T-cell (primary cell): ENCODE measurements at places on chromosomes 6 and 20.
A peak's percentile ranks its signal among the peaks of the same experiment; 100 is the strongest.

DNA sequence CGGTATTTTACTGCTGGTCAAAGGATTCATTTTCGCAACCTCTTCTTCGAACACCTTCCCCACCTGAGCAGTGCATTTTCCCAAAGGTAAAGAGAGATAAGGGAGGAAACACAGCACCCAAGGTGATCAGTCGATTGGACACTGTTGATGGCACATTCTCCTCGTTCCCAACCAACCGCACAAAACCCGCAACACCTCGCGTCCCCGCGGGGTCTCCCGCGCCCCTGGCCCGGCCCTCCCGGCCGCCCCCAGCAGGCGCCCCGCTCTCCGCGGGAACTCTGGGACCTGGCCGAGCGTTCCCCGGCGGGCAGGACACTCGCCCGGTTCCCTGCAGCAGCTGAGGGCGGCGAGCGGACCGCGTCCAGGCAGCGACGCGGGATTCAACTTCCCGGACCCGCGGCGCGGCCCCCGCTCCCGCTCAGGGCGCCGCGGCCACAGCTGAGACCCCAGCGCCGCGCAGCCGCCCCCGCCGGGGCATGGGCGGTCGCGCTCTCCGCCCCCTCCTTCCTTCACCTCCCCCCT is 506 bp downstream of the RGS17 start:
- no peak for DNase-seq

GRCh38 chr6:137738931-137739504 is 128.0 kb upstream of the TNFAIP3 start:
- no peak for DNase-seq

DNA sequence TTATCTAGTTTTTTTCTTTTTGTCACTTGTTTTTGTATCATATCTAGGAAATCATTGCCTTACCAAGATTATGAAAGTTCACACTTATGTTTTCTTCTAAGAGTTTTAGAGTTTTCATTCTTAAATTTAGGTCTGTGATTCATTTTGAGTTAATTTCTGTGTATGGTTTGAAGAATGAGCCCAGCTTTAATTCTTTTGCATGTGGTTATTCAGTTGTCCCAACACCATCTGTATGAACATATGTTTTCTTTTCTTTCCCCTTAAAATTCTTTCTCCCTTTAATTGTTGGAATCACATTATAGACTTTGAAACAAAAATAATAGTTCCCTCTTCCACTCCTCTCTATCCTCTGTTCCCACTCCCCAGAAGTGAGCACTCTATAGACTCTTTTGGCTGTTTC is 85.4 kb downstream of the SLX4IP start:
- no peak for DNase-seq

- DNase-seq = no peak
These were observed 1.4 kb upstream of the RAET1G start for GRCh38 chr6:149924206-149924932.

- peak; percentile 20 for DNase-seq
These were observed 46.0 kb downstream of the GTF2H5 start for GRCh38 chr6:158213925-158214674.

DNA sequence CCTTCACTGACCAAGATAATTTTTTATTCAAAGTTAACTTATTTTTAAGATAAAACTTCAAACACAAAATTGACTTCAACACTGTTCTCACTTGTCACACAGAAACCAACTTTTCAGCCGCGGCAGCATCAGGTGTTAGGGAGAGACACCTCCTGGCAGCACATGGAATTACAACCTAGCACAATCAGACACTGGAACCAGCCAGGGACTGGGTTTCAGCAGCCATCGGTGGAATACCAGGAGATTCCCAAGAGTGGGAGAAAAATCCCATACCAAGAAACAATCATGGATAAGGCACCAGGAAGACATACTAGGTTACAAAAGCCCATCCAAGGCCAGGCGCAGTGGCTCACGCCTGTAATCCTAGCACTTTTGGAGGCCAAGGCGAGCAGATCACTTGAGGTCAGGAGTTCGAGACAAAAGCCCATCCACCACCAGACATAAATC is 70.0 kb downstream of the SNX5 start:
- peak; percentile 52 for DNase-seq

DNA sequence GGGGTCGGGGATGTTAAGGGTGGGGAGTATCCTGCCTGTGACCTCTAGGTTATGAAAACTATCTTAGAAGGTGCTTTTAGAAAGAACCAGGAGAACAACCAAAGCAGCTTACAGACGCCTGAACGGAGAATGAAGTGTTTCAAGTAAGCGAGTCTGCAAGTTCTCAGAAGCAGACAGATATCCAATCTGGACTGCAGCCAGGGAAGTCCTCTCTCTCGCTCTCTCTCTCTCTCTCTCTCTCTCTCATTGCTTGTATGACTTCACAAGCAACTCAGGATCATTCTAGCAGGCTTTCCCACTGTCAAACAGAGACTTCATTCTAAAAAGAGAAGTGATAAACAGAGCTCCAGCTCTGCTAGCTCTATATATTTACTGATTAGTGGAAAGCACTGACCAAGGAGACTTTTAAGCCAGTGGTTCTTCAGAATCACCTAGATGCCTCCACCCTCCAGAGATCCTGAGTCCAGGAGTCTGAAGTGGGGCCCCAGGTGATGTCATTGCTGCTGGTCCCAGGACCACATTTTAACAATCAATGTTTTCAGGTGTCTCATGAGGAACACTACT is 6.0 kb downstream of the TCF21 start:
- no peak for DNase-seq

DNA sequence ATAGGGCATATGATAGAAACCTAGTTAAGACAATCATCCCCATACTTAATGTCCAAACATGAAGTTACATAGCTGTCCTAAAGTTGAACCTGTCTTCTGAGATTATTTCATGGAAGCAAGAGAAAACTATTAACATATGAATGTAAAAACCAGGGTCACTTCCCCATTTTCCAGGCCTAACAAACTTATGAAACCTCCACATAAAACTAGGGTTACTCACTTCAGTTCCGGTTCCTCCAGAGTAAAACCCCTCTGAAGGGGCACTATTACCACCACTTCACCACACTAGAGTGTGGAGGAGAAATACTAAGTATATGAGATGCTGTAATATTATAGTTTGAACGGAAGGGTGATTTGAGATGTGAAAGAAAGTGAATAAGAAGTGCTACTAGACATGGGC is 14.9 kb downstream of the PRKN start:
- DNase-seq = no peak

DNA sequence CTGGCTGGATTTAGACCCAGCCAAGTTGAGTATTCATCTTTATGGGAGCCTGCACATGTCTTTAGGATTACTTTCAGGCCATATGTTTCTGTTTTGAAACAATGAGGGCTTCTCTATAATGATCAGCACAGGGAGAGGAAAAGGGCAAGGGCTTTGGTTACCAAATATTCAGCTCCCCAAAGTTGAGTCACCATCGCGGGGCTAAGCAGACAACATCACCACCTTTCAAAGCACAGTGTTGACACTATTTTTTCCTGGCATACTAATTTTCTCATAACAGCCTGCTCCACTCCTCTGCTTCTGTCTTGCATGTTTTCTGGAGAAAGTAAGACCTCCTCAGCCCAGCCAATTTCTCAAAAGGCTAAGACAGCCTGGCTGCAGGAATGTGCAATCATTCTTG is 4.9 kb downstream of the SCML4 start:
- DNase-seq = no peak

GRCh38 chr6:44535967-44536366 is 148.5 kb downstream of the CDC5L start:
- no peak for DNase-seq

DNA sequence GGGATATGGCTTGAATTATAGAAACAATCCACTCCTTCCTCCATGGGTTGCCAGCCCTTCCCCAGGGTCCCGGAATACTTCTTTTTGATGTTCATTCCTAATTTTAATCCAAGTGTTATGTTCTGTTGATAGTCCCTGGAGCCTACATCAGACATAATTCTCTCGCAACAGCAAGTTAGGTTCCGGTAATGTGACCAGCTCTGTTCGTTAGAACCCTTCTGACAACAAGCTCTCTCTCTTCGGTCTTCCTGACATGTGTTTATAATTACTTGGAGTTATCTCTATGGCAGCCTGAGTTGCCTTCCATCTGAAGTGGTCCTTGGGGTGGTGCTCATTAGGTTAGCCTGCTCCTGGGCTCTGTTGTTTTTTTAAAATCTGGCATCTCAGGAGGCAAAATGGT is 506.9 kb upstream of the JARID2 start:
- no peak for DNase-seq

DNA sequence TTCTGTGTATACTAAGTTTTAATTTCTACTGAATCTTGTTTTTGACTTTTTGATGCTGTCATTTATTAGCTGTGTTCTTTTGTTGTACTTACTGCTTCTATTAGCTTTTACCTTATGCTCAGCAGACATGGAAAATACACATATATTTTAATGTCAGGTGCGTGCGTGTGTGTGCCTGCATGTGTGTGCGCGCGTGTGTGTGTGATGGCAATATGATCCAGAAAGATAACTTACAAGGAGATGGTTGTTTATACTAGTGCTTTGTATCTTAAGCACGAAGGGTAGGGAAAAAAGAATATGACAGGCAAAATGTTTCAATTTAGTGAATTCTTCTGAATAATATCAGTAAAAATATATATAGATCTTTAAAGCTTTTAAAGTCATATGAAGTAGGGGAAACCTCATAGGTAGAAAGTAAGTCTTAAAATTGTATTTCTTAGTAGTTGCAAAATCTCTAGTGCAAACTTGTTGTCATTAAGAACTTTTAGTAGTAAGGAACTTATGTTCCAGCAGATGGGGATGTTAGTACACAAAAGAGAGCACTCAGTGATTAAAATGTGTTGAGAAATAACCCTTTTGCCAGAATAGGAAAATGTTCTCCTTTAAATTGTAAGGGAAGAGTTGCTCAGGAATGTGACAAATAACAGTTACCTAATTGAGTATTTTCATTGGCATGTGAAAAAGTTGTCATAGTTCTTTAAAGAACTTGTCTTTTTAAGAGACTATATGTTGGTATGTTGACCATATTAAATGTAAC is 13.2 kb downstream of the QKI start:
- no peak for DNase-seq

DNA sequence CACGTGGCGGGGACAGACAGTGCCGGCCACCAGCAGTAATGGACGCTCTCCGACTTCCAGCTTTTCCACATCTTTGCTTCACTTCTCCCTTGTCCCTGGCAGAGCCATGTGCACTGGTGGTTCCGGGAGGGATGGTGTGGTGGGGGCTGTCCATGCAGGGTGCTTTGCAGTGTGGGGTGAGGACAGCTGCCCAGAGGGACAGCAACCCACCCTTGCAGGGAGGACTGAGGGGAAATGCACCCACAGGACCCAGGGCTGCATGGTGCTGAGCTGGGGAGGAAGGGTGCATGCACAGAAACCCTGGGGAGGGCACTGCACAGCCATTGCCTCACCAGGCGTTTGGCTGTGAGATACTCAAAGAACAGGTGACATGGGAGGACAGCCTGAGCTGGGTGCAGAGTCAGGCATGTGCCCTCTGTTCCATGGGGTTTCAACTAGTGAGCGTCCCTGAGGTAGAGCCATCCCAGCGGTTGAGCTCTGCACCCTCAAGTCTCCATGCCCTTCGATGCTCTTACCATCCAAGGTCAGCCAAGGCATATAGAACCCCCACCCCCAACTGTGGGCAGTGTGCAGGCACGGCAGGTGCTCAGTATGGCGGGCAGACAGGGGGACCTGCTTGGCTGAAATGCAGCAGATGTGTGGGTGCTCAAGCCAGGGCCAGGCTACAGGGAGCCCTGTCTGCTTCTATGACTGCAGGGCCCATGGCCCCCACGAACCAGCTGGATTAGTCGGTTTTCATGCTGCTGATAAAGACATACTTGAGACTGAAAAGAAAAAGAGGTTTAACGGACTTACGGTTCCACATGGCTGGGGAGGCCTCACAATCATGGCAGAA is 239.7 kb downstream of the TTLL2 start:
- DNase-seq = no peak

DNA sequence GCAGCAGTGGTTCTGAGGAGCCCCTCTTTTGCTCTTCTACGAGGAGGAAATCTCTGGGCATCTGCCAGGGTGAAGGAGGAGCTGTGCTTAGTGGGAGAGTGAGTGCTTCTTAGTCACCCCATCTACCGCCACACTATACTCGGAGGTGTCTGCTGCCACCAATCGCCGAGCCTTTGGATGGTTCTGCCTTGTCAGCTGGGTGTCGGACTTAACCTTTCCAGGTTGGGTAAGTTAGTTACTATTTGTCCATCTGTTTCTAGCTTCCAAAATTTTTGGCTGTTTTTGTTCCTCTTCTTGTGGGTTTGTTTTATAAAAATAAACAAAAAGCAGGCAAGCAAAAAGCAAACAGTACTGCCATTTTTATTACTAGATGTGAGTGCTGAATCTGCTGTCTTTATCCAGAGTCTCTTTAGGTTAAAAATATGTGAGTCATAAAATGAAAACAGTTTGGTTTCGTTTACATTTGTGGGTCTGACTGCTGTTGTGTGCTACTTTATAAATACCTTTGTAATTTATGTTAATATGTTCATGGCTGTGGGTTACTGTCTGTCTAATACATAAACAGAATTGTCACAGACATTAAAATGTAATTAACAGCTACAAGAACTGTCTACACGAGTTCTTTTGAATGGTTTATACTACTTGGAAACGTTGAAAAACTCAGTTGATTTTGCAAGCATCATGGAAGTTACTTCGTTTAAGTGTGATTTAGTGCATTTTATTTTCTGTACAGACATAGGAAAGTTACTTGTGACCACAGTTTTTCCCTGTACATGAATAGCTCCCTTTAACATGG is 89.2 kb downstream of the ARID1B start:
- no peak for DNase-seq

DNA sequence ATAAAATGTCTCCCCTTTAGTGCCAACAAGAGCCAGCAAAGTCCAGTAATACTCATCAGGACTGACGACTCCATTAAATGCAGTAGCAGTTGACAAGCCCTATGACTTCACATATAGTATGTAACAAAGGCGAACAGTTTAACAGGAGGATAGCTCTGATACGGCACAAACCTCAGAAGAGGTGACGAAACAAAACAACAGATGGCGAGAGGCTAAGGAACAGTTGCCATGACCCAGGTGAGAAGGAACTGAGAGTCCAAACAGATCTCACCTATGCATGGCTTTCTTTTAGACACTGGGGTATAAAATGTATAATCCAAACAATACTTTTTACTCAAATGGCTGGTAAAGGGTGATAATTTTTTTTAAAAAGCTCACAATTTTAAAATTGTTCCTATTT is 37.1 kb downstream of the SYNE1 start:
- no peak for DNase-seq

DNA sequence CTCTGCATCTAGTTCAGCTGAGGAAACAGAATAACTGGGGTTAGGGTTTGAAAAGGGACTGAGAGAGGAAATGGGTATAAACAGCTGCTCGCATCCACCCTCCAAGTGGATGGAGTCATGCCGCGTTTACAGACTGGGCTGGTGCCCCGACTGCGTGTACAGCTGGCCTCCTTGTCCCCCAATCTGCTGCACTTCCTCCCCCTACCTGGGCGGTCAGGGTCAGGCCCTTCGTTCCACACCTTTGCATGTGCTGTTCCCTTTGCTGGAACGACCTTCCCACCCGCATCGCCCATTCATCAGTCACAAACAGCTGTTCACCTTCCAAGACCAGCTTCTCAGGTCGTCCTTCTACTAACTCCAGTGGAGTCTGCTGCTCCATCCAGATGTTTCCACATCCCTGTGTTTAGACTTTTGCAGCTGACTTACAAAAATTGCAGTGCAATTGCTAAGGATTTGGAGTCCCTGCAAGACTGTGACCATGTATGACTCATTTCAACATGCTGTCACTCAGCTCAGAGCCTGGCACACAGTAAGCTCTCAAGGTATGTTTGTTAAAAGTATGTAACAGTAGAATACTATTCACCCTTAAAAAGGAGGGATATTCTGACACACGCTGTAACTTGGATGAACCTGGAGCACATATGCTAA is 129.3 kb downstream of the DTNBP1 start:
- DNase-seq = no peak
